ELR (cell line): ENCODE measurements at places on chromosomes 6 and 20.

DNA sequence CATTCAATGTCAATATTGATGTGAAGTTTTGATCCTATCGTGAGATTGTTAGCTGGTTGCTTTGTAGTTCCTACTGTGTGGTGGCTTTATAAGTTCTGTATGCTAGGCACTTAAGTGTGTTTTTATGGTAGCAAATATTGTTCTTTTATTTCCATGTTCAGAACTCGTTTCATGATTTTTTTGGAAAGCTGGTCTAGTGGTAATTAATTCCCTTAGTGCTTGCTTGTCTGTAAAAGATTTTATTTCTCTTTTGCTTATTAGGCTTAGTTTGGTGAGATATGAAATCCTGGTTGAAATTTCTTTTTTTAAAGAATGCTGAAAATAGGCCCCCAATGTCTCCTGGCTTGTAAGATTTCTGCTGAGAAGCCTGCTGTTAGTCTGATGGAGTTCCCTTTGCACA lies 27.8 kb upstream of the PLCB1 start:
- no peak for DNase-seq

DNA sequence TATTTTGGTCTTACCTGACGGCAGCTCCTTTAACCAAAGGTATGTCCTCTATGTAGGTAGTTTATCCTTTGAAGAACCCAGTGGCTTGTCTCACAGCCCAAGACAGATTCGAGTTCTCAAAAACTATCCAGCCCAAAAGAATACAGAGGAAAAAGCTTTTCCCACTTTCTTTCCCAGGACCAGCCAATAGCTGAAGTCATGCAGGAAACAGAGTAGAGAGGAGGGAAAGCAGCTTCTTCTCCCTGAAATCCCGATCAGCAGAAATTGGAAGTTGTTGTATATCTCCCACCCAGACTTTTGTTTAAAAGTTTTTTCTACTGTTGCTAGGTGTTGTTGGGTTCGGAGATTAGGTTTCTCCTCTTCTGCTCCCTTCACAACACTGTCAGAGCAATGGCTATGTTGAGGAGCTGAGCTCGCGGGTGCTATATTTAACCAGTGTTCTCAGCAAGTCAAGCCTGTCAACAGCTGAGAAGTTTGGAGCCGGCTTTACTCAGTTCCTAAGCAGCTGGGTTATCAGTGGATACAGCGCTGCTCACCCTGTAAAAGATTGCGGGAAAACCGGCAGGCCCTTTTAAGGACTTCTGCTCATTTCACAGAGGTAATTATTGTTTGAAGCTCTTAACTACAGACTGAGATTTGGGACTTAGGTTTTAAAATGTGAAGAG lies at the start of gene FILIP1:
FILIP1 (minus strand) TSS at position 401 of the 665 bp plus-strand sequence. CDS start 78,828 bp downstream, outside the sequence.
- peak; percentile 4 for DNase-seq

GRCh38 chr20:50234288-50234687 lies 43.7 kb downstream of the CEBPB start:
- no peak for DNase-seq

GRCh38 chr6:35754452-35755277 lies 17.8 kb downstream of the ARMC12 start:
- peak; percentile 41 for DNase-seq

- DNase-seq, result peak; percentile 15
Measured at GRCh38 chr20:19758501-19759331, 658 bp downstream of the RIN2 start.

DNA sequence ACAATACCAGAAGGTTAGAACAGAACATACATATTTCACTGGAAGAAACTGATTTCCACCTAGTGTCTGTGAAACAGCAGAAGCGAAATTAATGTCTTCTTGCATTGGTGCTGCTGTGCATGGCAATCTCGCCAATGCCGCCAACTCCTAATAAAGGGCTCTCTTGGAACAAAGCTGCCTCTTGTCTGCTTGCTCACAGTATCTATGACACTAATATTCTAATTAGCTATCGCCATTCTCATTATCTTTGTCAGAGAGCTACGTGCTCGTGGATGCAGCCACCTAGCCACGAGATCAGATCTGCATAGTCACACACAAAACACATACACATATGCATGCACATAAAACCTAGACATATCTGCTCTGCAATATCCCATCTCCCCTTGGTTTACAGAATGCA lies 145.9 kb upstream of the OLIG3 start:
- DNase-seq, result no peak

- DNase-seq, result no peak
Measured at GRCh38 chr6:149483334-149483725, 1.5 kb downstream of the ZC3H12D start.

- no peak for DNase-seq
Measured at GRCh38 chr20:17909869-17910321, 58.7 kb downstream of the SNX5 start.

GRCh38 chr6:12280902-12281301 lies 9.3 kb upstream of the EDN1 start:
- peak; percentile 39 for DNase-seq

GRCh38 chr6:56749632-56750151 lies 107.0 kb upstream of the DST start:
- DNase-seq, result peak; percentile 96

DNA sequence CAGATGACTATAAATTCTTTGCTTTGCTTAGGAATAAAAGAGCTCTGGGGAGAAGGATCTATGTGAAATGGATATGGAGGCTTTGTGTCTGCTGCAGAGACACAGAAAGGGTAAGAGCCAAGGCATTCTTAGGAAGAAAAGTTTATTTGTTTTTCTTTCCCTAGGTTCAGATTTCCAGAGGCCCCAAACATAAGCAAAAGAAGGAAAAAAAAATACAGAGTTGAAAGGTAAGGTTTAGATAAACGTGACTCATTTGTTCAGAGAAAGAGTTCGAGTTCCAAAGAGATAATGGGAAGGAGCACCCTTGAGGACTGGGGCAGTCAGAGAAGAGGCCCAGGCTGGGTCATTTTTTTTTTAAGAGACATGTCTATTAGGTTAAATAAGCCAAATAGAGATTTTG lies 27.4 kb upstream of the BMP5 start:
- DNase-seq, result peak; percentile 44

DNA sequence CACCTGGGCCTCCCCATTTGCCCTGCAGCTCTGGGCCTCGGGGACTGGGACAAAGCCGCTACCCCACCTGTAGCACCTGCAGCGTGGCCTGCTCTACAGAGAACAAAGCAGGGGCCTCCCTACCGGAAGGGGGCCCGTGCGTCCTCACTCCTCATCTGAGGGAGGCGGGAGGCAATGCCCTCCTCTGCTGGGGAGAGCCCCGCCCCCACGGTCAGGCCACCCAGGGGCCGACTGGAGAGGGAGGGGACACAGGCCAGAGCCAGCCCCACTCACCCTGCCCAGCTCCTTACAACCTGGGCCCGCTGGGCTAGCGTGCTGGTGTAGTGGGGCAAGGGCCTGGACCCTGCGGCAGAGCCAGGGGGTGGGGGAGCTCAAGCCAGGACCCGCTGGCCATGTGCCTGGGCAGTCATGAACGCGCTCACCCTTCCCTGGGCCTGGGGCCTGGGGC lies 8.0 kb downstream of the LAMA5 start:
- no peak for DNase-seq

DNA sequence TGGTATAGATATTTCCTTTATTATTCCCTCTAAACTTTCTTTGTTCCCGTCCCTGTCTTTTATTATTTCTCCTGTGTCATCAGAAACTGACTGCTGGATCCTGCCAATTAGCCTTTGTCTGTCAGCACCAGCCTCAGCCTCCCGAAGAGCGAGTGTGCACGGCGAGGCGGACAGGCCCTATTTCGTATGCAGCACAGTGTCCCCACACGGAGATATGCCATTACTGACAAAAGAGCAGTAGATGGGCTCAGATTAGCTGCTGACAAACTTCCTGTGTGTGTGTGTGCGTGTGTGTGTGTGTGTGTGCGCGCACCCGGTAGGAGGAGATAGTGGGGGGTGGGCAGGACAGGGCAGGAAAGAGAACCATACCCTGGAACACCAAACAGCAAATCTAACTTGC lies 99.5 kb upstream of the ZFP64 start:
- DNase-seq, result no peak

GRCh38 chr6:82775361-82775760 lies 290.3 kb downstream of the UBE3D start:
- DNase-seq, result peak; percentile 40

GRCh38 chr6:150207931-150208570 lies 65.2 kb downstream of the PPP1R14C start:
- no peak for DNase-seq

DNA sequence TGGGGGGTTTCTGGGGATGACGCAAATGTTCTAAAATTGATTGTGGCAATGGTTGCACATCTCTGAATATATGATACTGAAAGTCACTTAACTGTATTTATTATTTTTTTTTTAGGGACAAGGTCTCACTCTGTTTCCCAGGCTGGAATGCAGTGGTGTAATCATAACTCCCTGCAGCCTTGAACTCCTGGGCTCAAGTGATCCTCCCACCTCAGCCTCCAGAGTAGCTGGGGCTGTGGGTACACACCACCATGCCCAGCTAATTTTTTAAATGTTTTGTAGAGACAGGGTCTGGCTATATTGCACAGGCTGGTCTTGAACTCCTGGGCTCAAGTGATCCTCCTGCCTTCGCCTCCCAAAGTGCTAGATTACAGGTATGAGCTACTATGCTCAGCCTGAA lies 33.4 kb downstream of the NOL4L start:
- DNase-seq, result no peak

DNA sequence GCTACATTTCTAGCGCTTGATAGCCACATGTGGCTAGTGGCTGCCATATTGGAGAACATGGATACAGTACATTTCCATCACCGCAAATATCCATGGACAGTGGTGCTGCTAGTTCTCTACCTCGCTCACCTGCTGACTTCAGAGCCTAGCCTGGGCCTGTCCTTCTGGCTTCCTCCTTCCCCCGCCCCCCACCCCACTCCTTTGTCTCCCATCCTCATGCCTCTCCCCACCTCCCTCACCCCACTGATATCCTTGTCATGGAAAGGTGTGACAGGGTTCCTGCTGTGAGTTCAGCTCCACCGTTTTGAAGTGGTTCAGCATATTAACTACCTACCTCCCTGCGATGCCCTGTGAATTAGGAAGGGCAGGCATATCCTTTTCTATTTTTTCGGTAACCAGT lies 14.2 kb downstream of the NKX2-2 start:
- no peak for DNase-seq

- DNase-seq, result no peak
Measured at GRCh38 chr6:51531623-51532022, 555.8 kb downstream of the PKHD1 start.

GRCh38 chr20:50586531-50587232 lies 76.5 kb downstream of the PTPN1 start:
- DNase-seq, result no peak

DNA sequence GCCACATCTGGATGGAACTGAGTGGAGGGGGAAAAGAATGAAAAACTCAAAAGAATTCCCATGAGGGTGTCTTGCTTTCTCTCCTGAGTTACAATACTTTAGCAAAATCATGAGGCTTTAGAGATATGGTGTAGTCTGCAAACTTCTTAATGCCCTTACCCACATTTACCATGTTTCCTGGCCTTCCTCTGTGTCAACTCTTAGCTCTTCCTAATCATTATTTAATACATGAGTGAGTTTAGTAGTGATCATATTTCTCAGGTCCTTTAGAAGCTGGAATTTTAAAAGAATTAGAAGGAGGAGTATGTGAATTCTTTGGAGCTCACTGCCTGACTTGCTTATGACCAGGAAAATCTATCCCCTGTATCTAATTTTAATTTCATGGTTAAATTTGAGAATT lies 39.0 kb downstream of the STX11 start:
- no peak for DNase-seq

- no peak for DNase-seq
Measured at GRCh38 chr6:157134402-157135047, 188.8 kb downstream of the TMEM242 start.

DNA sequence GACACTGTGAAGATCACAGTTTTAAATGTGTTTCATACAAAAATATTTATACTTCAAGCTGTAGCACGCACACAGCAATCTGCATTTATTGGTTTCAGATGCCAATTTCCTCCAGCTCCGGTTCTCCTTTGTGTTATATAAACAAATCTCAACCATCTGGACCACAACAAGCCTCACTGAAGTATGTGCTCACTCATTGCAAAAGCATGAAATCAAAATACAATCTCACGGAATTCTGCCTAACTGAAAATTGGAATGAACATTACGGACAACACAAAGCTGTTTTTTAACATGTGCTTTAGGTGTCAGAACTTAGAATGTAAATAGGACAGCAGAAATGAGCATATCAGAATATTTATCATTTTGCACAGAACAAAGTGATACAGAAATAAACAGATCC lies 38.0 kb downstream of the RCAN2 start:
- DNase-seq, result peak; percentile 49

DNA sequence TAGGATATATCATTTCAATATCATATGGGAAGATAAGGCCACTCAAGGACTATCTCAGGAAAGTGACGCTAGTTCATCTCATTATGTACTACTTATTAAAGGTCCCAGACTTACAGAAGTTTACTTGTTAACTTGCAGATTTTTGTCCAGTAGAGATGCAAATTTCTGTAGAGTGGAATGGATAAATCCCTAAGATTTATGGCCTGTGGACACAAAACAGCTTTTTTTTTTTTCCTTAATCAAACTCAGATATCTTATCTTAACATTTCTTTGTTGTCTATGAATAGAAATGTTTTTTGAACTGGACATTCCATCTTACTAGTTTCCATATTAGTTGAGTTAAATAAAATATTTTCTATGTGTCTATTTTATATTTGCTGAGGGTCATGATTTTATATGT lies 110.5 kb upstream of the MAP7 start:
- DNase-seq, result no peak

GRCh38 chr6:34904990-34905613 lies 16.0 kb downstream of the ANKS1A start:
- no peak for DNase-seq

GRCh38 chr6:127332383-127332961 lies 10.9 kb downstream of the ECHDC1 start:
- no peak for DNase-seq
